Left ventricle myocardium superior (tissue), 1 donor: ENCODE measurements at places on chromosomes 7 and 10. TPM values are rescaled to one million over a fixed set of nuclear protein-coding genes. Genes with fewer than 3 reads are reported as not detected.

- DNase-seq: no peak
Measured at GRCh38 chr7:97819161-97819560, 53.0 kb downstream of the ASNS start.

Gene STARD3NL
- total RNA-seq: 22.5 TPM

- DNase-seq: no peak
Measured at GRCh38 chr7:145915679-145916078, 200.9 kb upstream of the CNTNAP2 start.

DNA sequence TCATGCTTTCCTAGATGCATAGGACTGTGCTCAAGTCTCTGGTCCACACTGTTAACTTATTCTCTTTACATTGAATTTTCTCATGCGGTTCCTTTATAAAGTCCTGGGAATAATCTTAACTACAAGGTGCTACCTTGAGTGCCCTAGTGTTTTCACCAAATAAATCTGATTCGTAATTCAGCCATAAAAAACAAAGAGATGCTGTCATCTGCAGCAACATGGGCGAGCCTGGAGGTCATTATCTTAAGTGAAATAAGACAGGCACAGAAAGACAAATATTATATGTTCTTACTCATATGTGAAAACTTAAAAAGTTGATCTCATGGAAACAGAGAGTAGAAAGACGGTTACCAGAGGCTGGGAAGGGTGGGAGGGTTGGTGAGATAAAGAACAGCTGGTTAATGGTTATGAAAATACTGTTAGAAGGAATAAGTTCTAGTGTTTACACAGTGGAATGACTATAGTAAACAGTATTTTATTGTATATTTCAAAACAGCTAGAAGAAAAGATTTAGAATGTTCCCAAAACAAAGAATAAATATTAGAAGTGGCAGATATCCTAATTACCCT, 38.3 kb downstream of the NT5C3A start:
- no peak for DNase-seq

Gene FFAR4
- 0.07 TPM for total RNA-seq

GRCh38 chr10:11145495-11145855, 127.8 kb downstream of the CELF2 start:
- no peak for DNase-seq
